ENCODE measurements at places on chromosomes 11 and 22. TPM values are rescaled to one million over a fixed set of nuclear protein-coding genes. Genes with fewer than 3 reads are reported as not detected.

Gene TH
- total RNA-seq, result not detected

DNA sequence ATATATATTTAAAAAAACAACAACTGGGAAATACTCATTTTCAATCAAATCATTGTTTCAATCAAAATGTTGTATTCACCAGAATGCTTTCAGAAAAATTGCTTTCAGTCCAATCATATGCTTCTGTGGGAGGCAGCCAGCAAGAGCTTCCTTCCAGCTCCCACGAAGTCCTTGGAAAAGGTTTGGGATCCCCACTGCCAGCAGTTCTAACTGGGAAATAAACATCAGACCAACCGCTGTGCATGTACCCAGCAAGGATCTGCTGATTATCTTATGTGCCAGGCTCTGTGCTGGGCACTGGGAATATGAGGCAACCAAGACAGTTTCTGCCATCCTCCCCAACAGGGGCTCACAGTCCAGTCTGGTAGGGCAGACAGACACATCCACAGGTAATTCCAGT, 10.8 kb downstream of the RPS13 start:
- no peak overlapping the region for H3K4me3 ChIP-seq
- no peaks in the 10 kb centered on the region for H3K4me1 ChIP-seq
- no peak for DNase-seq
- no peaks in the 10 kb centered on the region for H3K27me3 ChIP-seq
- no peak overlapping the region for H3K27ac ChIP-seq

Gene APOA4
- total RNA-seq, result not detected

Gene GRAMD1B
- total RNA-seq, result 9.9 TPM

Gene CELSR1
- 51.8 TPM for total RNA-seq

Gene UPK3A
- total RNA-seq, result not detected

GRCh38 chr11:1302461-1303125, 6.8 kb downstream of the TOLLIP start:
- H3K4me1 ChIP-seq, result peaks cover 86% of the 10 kb centered on the region
- H3K4me3 ChIP-seq, result no peak overlapping the region
- DNase-seq, result no peak

GRCh38 chr22:23772315-23772648, 367 bp upstream of the MMP11 start:
- H3K4me1 ChIP-seq, result peaks cover 49% of the 10 kb centered on the region
- H3K36me3 ChIP-seq, result no peaks in the 10 kb centered on the region
- no peak overlapping the region for H3K27ac ChIP-seq
- no peaks in the 10 kb centered on the region for H3K27me3 ChIP-seq
- no peak for DNase-seq

- no peaks in the 10 kb centered on the region for H3K4me1 ChIP-seq
- no peak overlapping the region for H3K27ac ChIP-seq
- no peak overlapping the region for H3K4me3 ChIP-seq
- H3K36me3 ChIP-seq, result no peaks in the 10 kb centered on the region
- no peaks in the 10 kb centered on the region for H3K27me3 ChIP-seq
Observed at GRCh38 chr11:134522782-134523570, 110.9 kb upstream of the B3GAT1 start.

DNA sequence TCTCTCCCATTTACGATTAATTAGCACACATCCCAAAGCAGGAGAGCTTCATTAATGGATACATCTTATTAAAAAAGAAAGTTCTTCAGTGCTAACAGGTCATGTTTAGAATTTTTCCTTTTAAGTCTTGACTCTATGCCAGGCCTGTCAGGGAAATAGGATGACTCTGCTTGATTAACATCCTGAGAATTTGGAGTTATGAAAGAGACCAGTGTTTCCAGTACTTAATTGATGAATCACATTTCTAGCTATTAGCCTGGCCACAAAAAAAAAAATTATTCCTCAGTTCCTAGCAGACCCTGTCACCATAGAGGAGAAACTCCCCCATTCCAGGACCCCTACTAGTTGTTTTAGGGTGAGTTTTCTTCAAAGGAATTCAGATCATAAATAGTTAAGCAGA, 23.6 kb upstream of the ME3 start:
- no peaks in the 10 kb centered on the region for H3K27me3 ChIP-seq
- peaks cover 10% of the 10 kb centered on the region for H3K4me1 ChIP-seq
- H3K4me3 ChIP-seq, result no peak overlapping the region
- no peak for DNase-seq
- H3K27ac ChIP-seq, result no peak overlapping the region

DNA sequence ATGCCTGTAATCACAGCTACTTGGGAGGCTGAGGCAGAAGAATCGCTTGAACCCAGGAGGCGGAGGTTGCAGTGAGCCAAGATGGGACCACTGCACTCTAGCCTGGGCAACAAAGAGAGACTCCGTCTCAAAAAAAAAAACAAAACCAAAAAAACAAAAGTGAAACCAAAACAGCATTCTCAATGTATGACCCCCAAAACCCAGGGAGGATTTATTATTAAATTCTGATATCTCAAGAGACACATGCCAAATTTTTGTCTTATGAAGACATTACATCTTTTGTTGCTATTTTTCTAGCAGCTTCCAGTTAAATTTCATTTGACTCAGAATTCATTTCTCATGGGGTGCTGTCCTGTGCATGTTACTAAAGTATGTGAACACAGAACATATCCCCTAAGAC, 3.0 kb upstream of the YPEL4 start:
- no peaks in the 10 kb centered on the region for H3K36me3 ChIP-seq
- H3K4me3 ChIP-seq, result peak overlapping the region; percentile 0
- peaks cover 18% of the 10 kb centered on the region for H3K27me3 ChIP-seq
- no peak for DNase-seq
- H3K27ac ChIP-seq, result no peak overlapping the region

Gene CHST1
- 4.6 TPM for total RNA-seq

Gene AAMDC
- 30.3 TPM for total RNA-seq

Gene OR2AG1
- not detected for total RNA-seq

DNA sequence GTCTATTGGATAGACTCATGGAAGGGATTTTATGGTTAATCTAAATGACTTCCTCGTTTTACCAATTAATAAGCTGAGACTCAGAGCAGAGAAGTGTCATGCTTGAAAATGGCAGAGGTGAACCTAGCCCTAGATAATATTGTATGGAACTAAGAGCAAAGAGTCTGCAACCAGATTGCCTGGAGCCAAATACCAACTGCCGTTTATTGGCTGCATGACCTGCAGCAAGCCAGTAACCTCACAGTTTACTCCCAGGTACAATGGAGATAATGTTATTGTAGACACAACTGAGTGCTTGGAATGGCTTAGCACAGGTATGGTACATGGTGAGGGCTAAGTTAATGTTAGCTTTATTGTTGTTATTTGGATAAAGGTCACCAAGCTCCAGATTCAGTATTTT, 84.6 kb upstream of the FAT3 start:
- no peaks in the 10 kb centered on the region for H3K36me3 ChIP-seq
- H3K27ac ChIP-seq, result no peak overlapping the region
- no peak for DNase-seq
- no peak overlapping the region for H3K4me3 ChIP-seq
- no peaks in the 10 kb centered on the region for H3K27me3 ChIP-seq
- H3K4me1 ChIP-seq, result no peaks in the 10 kb centered on the region

Gene TSGA10IP
- total RNA-seq, result not detected

Gene ZP1
- not detected for total RNA-seq

Gene APOA1
- total RNA-seq, result 3.7 TPM

Gene SPON1
- 40.1 TPM for total RNA-seq

Gene OR2AT4
- not detected for total RNA-seq

- no peak overlapping the region for H3K4me3 ChIP-seq
- no peak overlapping the region for H3K27ac ChIP-seq
- no peaks in the 10 kb centered on the region for H3K36me3 ChIP-seq
- H3K4me1 ChIP-seq, result no peaks in the 10 kb centered on the region
- DNase-seq, result no peak
Observed at GRCh38 chr22:44214187-44214586, 33.5 kb downstream of the PARVG start.

DNA sequence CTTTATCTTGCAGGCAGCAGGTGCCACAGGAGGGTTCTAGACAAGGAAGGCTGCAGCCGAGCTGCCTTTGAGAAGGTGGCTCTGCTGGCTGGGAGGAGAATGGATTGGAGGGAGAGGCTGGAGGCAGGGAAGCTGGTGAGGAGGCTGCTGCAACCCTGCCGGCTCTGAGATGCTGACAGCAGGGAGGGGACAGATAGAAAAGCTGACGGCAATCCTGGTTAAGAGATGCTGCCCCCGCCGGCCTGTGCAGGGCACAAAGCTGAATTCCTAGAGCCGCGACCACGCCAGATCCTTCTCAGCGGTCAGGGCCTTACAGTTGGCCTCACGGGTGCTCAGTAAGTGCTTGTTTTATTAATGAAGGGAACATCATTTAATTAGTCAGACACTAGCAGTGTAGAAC, 105.4 kb downstream of the CACNA1I start:
- no peak overlapping the region for H3K27ac ChIP-seq
- H3K4me3 ChIP-seq, result no peak overlapping the region
- peaks cover 4% of the 10 kb centered on the region for H3K27me3 ChIP-seq
- no peaks in the 10 kb centered on the region for H3K36me3 ChIP-seq

GRCh38 chr11:88337987-88338668, 592 bp upstream of the CTSC start:
- H3K4me3 ChIP-seq, result peak overlapping the region; percentile 81
- H3K27me3 ChIP-seq, result no peaks in the 10 kb centered on the region
- peak overlapping the region; percentile 88 for H3K27ac ChIP-seq
- DNase-seq, result peak; percentile 70

DNA sequence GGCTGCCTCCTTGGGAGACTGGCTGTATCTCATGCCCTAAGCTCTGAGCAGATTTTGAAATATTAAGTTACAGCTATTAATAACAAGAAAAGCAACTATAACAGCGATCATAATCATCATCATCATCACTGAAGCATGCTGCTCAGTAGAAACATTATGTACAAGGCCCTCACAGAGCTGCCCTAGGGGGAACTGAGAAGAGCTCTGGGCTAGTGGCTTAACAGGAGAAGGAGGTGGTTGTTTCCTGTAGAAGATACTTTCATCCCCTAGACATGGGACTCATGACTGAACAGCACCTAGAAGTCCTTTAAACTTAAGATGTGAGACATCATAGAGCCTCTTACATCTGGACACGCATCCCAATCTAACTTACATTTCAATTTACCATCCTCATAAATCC, 332.8 kb upstream of the PLET1 start:
- no peak overlapping the region for H3K27ac ChIP-seq
- no peak overlapping the region for H3K4me3 ChIP-seq
- no peaks in the 10 kb centered on the region for H3K36me3 ChIP-seq
- H3K27me3 ChIP-seq, result no peaks in the 10 kb centered on the region
- peaks cover under 1% of the 10 kb centered on the region for H3K4me1 ChIP-seq

Gene TTC17
- total RNA-seq, result 105 TPM

Gene CD3D
- total RNA-seq, result 7.4 TPM

DNA sequence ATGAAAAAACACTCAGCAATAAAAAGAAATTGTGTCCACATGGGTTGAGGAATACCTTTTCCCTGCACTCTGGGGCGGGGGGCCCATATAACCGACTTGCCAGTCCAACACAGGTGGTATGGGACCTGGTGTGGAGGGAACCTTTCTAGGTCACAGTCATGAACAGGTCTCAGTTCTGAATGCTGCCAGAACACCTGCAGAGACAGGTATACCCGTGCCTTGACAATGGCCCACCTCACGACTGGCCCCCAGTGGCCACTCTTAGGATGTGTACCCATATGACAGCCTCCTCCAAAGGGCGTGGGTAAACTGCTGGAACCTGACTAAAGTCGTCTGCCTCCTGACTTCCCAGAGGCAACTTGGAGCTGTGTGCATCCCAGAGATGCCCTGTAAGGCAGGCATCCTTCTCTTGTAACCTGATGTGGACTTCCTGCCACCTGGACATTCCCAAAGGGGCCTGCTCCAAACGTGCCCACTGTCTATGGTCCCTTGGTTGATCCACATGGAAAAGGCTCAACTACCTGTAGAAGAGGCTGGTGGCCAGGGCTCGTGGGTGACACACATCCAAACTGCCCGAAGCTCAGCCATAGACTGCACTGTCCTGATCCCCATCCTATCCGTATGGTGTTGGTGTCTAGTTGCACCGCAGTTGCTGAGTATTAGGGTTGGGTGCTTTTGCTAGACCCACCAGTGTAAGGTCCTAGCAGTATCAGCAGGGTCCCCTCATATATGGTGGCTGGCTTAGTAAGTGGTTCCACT, 859.3 kb downstream of the BRD1 start:
- no peak overlapping the region for H3K4me3 ChIP-seq
- H3K27me3 ChIP-seq, result no peaks in the 10 kb centered on the region
- no peak for DNase-seq
- H3K36me3 ChIP-seq, result no peaks in the 10 kb centered on the region
- H3K27ac ChIP-seq, result no peak overlapping the region
- no peaks in the 10 kb centered on the region for H3K4me1 ChIP-seq

Gene SLC25A1
- 50.3 TPM for total RNA-seq

GRCh38 chr22:39308614-39309363, 10.6 kb downstream of the RPL3 start:
- peaks cover 24% of the 10 kb centered on the region for H3K36me3 ChIP-seq
- peak overlapping the region; percentile 59 for H3K27ac ChIP-seq
- H3K27me3 ChIP-seq, result no peaks in the 10 kb centered on the region
- DNase-seq, result peak; percentile 69
- H3K4me3 ChIP-seq, result peak overlapping the region; percentile 25

Gene GVQW3
- 3.3 TPM for total RNA-seq

All from lower lobe of right lung (tissue), 2 donors.